ENCODE measurements at places on chromosomes 12 and 14. TPM values are rescaled to one million over a fixed set of nuclear protein-coding genes. Genes with fewer than 3 reads are reported as not detected.

The NOVA1 gene
- total RNA-seq: 2.5 TPM

The ACSM4 gene
- not detected for total RNA-seq

The KRT5 gene
- total RNA-seq: 1.4 TPM

The AMN gene
- total RNA-seq: 0.56 TPM

The REP15 gene
- total RNA-seq: 2.9 TPM

The PRKAB1 gene
- total RNA-seq: 12.8 TPM
